Fibroblast of skin of left biceps (primary cell): ENCODE measurements at places on chromosomes 1 and 21.

- no peak for DNase-seq
These were observed 280.7 kb downstream of the RPS6KC1 start for GRCh38 chr1:213331631-213332175.

- peak; percentile 76 for DNase-seq
These were observed 111.6 kb upstream of the ERRFI1 start for GRCh38 chr1:8137481-8138244.

DNA sequence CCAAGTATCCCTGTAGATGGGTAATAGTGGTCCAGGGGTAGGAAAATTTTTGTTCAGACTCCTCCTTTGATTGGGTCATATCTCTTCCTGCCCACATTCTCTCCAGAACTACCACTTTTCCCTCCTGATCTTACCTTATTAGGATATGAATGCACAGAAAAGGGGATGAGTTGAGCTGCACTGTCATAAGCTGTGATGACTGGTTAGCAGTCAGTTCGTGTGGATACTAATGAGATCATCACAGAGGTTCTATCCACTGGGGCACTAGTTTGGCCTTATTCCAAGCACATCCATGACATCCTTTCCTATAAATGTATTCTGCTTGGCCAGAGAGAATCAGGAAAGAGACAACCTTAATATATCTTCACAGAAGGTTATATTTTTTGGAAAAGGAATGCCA is 22.1 kb upstream of the TBX15 start:
- no peak for DNase-seq

- DNase-seq: no peak
These were observed 109.4 kb downstream of the RGL1 start for GRCh38 chr1:183914276-183914675.

- no peak for DNase-seq
These were observed 85.9 kb downstream of the KCNJ15 start for GRCh38 chr21:38342739-38343138.

- no peak for DNase-seq
These were observed 59.8 kb downstream of the XCL1 start for GRCh38 chr1:168636200-168636599.

DNA sequence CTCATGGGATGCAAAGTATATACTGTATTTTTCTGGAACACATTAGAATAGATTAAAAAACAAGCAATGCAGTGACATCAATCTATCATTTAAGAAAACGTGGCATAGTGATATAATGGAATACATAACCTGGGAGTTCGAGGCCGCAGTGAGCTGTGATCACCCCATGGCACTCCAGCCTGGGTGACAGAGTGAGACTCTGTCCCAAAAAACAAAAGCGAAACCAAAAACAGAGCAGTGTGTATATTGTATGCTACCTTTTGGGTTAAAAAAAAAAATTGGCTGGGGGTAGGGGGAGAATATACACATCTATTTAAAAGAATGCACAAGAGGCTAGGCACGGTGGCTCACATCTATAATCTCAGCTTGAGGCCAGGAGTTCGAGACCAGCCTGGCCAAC is 13.5 kb downstream of the SLC2A1 start:
- no peak for DNase-seq

GRCh38 chr1:29417147-29417858 is 181.0 kb downstream of the PTPRU start:
- no peak for DNase-seq

GRCh38 chr21:39183272-39184049 is at the start of gene PSMG1:
Gene PSMG1, minus strand, starts transcription at chr21:39183451. Its CDS starts 66 bp downstream, at chr21:39183385.
- DNase-seq: peak; percentile 80

DNA sequence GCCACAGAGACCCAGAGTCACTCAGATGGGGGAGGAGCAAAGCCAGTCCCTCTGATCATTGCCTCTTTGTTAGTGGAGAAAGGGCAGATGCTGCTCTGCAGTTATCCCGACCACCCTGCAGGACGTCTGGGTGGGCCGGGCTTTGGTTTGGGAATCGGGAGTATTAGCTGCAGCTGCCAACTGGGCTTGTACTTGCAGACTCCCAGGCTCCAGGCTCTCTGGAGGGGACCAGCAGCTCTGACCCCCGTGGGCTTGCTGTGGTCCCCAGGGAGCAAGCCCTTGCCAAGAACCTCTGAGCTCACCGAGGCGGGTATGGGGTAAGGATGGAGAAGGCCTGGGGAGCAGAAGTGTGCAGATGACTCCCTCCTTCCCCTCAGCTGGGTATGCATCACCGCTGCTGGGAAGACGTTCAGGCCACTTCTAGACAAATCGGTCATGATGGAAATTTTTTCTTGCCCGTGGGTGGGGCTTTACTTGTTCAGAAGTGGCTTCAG is 21.6 kb downstream of the MAPKAPK2 start:
- peak; percentile 67 for DNase-seq

GRCh38 chr1:1978108-1978507 is 25.5 kb downstream of the CFAP74 start:
- no peak for DNase-seq

DNA sequence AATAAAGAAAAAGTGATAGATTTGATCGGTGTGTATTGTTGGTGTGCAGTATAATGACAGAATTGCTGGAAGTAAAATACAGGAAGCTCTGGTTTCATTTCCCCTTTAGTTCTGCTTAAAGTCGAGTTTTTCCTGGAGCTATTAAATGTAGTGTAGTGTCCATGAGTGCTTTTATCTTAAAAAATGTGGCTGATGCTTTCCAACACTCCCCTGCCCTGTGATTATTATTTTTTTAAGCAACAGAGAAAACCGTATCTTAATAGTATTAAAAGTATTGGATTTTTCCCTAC is 1.1 kb downstream of the LGALS8 start:
- no peak for DNase-seq
